ENCODE measurements at places on chromosomes 2 and 18. TPM values are rescaled to one million over a fixed set of nuclear protein-coding genes. Genes with fewer than 3 reads are reported as not detected.

GAD1 gene
- polyA plus RNA-seq = 0.34 TPM

ZNF521 gene
- 9.3 TPM for polyA plus RNA-seq

ABCA12 gene
- 0.06 TPM for polyA plus RNA-seq

CDH2 gene
- 14.2 TPM for polyA plus RNA-seq

IL36RN gene
- polyA plus RNA-seq = not detected

GPR39 gene
- polyA plus RNA-seq = 9.5 TPM

RAD51AP2 gene
- polyA plus RNA-seq = 0.06 TPM

GPR17 gene
- 1.5 TPM for polyA plus RNA-seq

GRB14 gene
- 8.7 TPM for polyA plus RNA-seq

DNA sequence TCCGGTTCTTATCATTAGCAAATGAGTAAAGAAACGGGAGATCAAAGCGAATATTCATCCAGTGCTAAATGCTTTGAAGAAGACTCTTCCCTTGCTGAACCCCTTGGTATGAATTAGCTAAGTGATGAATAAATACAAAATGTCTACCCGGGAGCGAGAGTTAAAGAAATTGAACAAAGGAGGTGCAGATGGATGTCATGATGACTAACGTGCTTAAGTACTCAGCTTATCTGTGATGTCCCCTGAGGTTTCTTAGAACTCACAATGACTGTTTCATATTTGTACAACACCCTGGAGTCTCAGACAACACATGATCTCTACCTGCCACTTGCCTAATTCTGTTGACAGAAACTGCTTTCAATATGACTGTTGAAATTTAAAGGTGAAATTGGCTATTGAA lies 148.5 kb downstream of the TMEM200C start:
- no peak for DNase-seq
- H3K36me3 ChIP-seq = no peaks in the 10 kb centered on the region
- H3K4me1 ChIP-seq = no peaks in the 10 kb centered on the region
- peaks cover 2% of the 10 kb centered on the region for H3K27me3 ChIP-seq

DNA sequence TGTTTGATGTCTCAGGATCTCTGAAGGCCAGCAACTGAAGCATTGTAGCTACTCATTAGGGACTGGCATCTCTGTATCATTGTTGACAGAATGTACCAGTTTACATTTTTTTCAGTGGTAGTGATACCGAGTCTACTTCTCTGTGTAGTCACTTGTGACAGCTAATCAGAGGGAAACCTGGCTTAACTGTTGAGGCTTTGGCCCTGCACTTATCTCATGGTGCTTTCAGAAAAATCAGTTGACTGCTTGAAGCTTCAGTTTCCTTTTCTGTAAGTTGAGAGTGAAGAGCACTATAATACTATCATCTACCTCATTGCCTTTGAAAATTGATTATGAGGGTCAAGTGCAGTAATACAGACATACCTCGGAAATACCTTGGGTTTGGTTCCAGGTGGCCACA lies 90.0 kb downstream of the COMMD1 start:
- H3K4me3 ChIP-seq = no peak overlapping the region
- H3K27ac ChIP-seq = peak overlapping the region; percentile 34
- DNase-seq = peak; percentile 52
- no peaks in the 10 kb centered on the region for H3K27me3 ChIP-seq

- no peak for DNase-seq
- no peak overlapping the region for H3K27ac ChIP-seq
- H3K4me3 ChIP-seq = no peak overlapping the region
- H3K36me3 ChIP-seq = no peaks in the 10 kb centered on the region
- peaks cover 61% of the 10 kb centered on the region for H3K4me1 ChIP-seq
- H3K27me3 ChIP-seq = no peaks in the 10 kb centered on the region
Observed at GRCh38 chr2:8622924-8623465, 58.9 kb upstream of the ID2 start.

DNA sequence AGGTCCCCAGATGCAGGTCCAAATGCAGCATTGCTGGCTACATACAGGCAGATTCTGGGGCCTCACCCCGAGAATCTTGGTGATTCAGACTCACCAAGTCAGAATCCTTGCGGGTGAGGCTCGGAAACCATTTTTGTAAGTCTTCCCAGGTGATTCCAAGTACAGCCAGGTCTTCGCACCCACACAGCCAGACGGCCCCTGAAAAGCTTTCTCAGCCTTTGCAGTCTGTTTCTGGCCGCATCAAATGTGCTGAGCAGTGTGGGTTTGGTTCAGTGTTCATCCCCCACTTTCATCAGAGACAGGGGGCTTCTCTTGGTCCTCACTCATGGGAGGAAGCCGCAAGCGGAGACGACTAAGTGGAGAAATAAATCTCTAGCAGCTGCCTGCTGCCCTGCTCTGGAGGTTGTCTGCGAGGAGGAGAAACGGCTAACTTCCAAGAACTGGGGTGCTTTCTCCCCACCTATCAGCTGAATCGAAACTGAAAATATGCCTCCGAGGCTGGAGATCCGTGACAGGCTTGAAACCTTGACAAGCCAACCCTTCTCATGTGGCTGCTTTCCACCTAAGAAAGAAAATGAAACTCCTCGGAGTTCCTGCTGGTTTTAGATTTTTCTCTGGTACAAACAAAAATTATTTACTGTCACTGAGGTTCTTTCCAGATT lies 8.9 kb upstream of the TMEM185B start:
- peak; percentile 77 for DNase-seq
- peak overlapping the region; percentile 28 for H3K4me3 ChIP-seq
- H3K27ac ChIP-seq = peak overlapping the region; percentile 96
- H3K4me1 ChIP-seq = peaks cover 31% of the 10 kb centered on the region

- H3K27ac ChIP-seq = peak overlapping the region; percentile 90
- DNase-seq = peak; percentile 53
- peaks cover 14% of the 10 kb centered on the region for H3K36me3 ChIP-seq
- H3K27me3 ChIP-seq = no peaks in the 10 kb centered on the region
- H3K4me3 ChIP-seq = peak overlapping the region; percentile 11
Observed at GRCh38 chr2:15556311-15556930, 4.7 kb downstream of the NBAS start.

GRCh38 chr2:180597179-180597578 lies 383.2 kb upstream of the UBE2E3 start:
- no peak overlapping the region for H3K4me3 ChIP-seq
- DNase-seq = no peak
- H3K27me3 ChIP-seq = no peaks in the 10 kb centered on the region
- no peak overlapping the region for H3K27ac ChIP-seq
- no peaks in the 10 kb centered on the region for H3K4me1 ChIP-seq

DNA sequence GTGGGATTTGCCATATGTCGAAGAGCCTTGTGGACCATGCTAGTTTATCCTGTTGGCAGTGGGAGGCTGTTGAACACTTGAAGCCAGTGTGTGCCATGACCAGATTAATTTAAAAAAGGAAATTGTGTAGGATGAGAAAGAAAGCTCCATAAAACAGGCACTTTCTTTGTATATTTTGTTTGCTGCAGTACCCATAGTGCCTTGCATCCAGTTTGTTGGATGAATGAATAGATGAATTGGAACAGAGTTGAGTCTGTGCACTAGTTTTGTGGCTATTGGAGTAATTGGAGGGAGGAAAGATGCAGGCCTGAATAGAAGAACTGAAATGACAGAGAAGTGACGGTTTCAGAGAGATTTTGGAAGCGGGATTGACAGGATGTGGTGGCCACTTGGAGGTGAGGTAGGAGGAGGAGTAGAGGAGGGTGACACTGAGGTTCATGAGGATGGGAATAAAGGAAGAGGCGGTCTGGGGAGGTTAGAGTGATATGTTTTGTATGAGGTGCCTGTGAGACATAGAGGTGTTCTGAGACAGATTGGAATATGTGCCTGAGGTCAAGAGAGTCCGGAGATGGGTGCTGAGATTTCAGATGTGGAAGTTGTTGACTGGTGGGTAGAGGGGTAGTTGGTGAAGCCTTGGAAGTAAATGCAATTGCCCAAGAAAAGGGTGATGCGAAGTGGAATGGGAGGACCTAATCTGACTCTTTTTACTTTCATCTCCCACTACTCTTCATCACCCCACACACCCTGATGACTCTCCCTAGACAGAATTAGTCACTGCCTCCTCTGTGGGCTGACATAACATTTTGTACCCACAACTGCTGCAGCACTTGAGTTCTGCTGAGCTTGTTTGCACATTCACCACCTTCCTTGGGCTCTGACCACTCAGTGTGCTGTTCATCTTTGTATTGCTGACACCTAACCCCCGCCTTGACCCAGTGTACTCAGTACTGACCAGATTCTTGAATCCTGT lies 5.1 kb downstream of the DGUOK start:
- no peak for DNase-seq
- H3K27ac ChIP-seq = no peak overlapping the region
- no peaks in the 10 kb centered on the region for H3K27me3 ChIP-seq
- H3K4me3 ChIP-seq = no peak overlapping the region

GRCh38 chr18:13268158-13269012 lies 49.8 kb downstream of the LDLRAD4 start:
- no peaks in the 10 kb centered on the region for H3K36me3 ChIP-seq
- no peak overlapping the region for H3K4me3 ChIP-seq
- peaks cover 13% of the 10 kb centered on the region for H3K4me1 ChIP-seq
- no peak for DNase-seq
- H3K27me3 ChIP-seq = no peaks in the 10 kb centered on the region

DNA sequence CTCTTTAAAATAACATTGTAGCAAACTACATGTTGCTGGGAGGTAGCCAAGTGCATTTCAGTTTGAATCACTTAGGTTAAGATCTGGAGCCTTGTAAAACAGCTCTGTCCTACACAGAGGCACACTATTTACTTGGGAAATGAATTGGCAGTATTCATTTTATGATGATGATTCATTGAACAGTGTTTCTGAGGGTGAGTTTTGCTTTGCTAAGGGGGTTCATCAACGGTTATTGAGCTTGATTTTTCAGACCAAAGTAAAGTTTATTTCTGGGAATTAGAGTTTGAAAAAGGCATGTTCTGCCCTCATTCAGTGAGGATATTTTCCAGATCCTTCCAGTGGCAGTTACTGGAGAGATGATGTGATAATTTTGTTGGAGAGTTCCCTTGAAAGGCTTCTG lies 55.6 kb downstream of the CCDC85A start:
- no peaks in the 10 kb centered on the region for H3K4me1 ChIP-seq
- H3K4me3 ChIP-seq = no peak overlapping the region
- no peaks in the 10 kb centered on the region for H3K36me3 ChIP-seq
- H3K27me3 ChIP-seq = no peaks in the 10 kb centered on the region
- DNase-seq = no peak

DNA sequence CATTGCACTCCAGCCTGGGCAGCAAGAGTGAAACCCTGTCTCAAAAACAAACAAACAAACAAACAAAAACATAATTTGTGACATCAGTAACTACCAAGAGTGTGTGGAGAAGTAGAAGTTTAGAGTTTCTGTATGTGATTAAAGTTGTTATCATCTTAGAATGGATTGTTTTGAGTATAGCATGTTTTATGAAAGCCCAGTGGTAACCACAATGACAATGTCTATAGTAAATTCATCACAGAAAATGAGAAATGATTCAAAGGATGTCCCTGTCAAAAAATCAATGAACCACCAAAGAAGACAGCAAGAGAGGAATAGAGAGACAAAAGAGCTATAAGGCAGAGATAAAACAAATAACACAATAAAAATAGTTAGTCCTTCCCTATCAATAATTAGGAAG lies 1299.2 kb downstream of the CNTNAP5 start:
- H3K36me3 ChIP-seq = no peaks in the 10 kb centered on the region
- DNase-seq = no peak
- H3K4me1 ChIP-seq = no peaks in the 10 kb centered on the region

DNA sequence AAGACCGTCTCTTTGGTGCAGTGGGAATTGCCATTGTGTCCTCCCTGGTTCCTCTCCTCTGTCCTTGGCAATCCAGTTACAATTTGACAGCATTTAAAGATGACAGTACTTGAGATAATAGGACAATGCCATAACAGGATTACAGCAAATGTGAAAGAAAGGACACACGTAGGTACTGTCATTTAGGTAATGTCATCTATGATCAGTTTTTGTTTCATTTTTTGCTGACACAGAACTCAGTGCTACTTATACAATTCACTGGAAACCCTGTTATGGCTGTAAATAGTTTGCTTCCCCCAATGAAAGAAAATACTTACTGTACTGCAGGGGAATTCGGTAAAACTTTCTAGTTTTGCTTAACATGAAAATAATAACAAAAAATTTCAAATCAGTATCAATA lies 65.2 kb downstream of the BCL11A start:
- H3K4me3 ChIP-seq = no peak overlapping the region
- DNase-seq = no peak
- peaks cover 19% of the 10 kb centered on the region for H3K4me1 ChIP-seq
- peaks cover 4% of the 10 kb centered on the region for H3K36me3 ChIP-seq

DNA sequence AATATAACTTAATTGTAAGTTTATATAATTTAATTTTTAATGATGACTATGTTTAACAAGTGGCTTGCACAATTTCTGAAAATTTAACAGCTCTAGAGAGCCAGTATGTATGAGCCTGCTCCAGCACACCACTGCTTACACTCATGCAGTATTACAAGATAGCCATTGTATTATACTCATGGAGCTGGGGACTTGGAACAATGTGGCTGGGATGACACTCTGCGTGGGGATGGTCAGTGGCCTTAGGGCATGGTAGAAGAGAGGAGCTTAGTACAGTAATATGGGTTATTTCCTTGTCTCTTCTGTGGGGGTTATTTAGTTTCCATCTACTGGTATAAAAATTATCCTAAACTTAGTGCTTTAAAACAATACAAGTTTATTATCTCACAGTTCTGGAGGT lies 105.1 kb upstream of the STON1 start:
- DNase-seq = no peak
- no peaks in the 10 kb centered on the region for H3K27me3 ChIP-seq
- no peak overlapping the region for H3K4me3 ChIP-seq
- peaks cover 5% of the 10 kb centered on the region for H3K4me1 ChIP-seq
- no peaks in the 10 kb centered on the region for H3K36me3 ChIP-seq

DNA sequence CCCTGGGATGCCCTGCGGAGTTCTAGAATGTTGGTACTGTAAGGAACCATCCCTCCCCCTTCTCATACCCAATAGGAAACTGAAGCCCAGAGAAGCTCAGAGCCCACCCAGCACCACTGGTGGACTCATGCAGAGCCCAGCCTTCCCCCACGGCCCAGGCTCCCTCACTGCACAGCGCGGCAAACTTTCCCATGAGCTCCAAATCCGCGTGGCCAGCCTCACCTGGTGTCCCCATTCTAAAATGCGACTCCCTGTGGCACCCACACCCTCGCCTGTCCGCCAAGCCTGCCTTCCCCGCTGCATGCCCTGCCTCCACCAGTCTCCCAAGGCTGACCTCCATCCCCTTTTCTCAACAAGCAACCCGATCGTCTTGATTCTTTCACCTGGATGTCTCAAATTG lies 51.1 kb downstream of the PTGR3 start:
- DNase-seq = no peak
- no peaks in the 10 kb centered on the region for H3K27me3 ChIP-seq
- no peaks in the 10 kb centered on the region for H3K4me1 ChIP-seq
- H3K36me3 ChIP-seq = no peaks in the 10 kb centered on the region
- H3K4me3 ChIP-seq = no peak overlapping the region
- no peak overlapping the region for H3K27ac ChIP-seq

DNA sequence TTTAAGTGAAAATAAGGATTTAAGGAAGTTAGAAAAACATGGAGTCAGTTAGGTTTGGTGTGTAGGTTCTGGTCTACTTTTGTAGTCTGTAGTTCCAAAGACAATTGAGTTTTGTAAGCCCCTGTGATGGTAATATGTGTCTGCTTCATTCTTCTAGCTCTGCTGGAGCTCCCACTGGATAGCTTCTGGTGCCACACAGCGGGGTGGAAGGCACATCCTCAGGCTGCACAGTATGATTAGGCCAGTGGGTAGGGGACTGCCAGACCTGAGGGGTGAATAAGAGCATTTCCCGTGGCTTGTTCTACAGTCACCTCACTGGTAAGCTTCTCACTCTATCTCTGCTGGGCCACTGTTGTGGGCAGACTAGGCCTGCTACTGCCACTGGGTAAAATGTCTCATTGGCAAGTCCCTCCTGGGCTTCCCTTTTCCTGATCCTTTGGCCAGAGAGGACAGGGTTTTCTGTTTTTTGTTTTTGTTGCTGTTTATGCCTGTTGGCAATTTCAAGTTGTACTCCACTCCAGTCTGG lies 44.5 kb downstream of the TMEM131 start:
- H3K36me3 ChIP-seq = no peaks in the 10 kb centered on the region
- H3K4me1 ChIP-seq = no peaks in the 10 kb centered on the region
- no peaks in the 10 kb centered on the region for H3K27me3 ChIP-seq
- DNase-seq = no peak
- no peak overlapping the region for H3K4me3 ChIP-seq

All from large intestine (tissue), 12 donors.